ENCODE measurements at places on chromosomes 13 and 19.

- DNase-seq, result peak; percentile 50
Observed at GRCh38 chr19:10510301-10510802, 6.9 kb downstream of the S1PR5 start.

GRCh38 chr13:41352935-41353840 lies 42.1 kb downstream of the NAA16 start:
- peak; percentile 54 for DNase-seq

- no peak for DNase-seq
Observed at GRCh38 chr13:26017932-26018665, 33.7 kb downstream of the SHISA2 start.

GRCh38 chr19:5445561-5446055 lies 9.6 kb upstream of the ZNRF4 start:
- peak; percentile 26 for DNase-seq

GRCh38 chr13:23674795-23675640 lies 104.8 kb downstream of the TNFRSF19 start:
- DNase-seq, result peak; percentile 97

GRCh38 chr19:45847663-45848062 lies 15.3 kb downstream of the SYMPK start:
- DNase-seq, result no peak

- DNase-seq, result no peak
Observed at GRCh38 chr19:47651132-47651531, 42.2 kb downstream of the BICRA start.

- DNase-seq, result no peak
Observed at GRCh38 chr19:2374808-2375207, 14.7 kb downstream of the TMPRSS9 start.

DNA sequence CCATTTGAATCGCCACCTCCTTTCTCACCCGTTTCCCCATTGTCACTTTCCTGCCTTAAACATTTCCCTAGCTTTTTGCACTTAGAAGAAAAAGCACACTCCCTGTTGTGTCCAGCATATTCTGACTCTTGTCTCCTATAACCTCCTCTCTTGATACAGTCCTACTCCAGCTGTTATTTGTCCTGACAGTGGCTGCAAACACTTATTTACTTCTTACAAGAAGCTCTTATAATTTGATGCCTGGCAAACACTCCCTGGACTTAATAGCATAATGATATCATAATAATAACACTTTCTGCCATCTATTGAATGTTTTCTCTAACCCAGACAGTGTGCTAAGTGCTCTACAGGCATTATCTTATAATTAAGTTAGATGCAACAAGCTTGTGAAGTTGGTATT lies 76.6 kb downstream of the DGKH start:
- DNase-seq, result no peak

- no peak for DNase-seq
Observed at GRCh38 chr19:377801-378581, 31.0 kb downstream of the C2CD4C start.

- DNase-seq, result no peak
Observed at GRCh38 chr13:110290826-110291225, 16.1 kb downstream of the COL4A1 start.

- DNase-seq, result no peak
Observed at GRCh38 chr13:74708629-74709028, 574.4 kb upstream of the KLF12 start.

DNA sequence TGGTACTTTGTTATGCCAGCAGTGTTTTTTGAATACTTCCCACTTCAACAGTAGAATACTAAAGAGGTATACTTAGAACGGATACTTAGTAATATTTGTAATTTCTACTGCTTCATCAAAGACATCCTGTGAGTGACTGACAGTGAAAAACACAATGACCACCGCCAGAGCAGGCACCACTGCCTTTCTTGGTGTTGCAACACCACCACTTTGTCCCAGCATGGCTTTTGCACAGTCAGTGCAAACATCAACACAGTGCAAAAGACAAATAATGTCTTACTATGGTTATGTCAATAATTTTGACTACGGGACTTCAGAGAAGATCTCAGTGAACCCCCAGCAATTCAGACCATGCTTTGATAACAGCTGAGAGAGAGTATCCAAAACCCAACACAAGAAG lies 220.5 kb downstream of the RBM26 start:
- DNase-seq, result no peak

DNA sequence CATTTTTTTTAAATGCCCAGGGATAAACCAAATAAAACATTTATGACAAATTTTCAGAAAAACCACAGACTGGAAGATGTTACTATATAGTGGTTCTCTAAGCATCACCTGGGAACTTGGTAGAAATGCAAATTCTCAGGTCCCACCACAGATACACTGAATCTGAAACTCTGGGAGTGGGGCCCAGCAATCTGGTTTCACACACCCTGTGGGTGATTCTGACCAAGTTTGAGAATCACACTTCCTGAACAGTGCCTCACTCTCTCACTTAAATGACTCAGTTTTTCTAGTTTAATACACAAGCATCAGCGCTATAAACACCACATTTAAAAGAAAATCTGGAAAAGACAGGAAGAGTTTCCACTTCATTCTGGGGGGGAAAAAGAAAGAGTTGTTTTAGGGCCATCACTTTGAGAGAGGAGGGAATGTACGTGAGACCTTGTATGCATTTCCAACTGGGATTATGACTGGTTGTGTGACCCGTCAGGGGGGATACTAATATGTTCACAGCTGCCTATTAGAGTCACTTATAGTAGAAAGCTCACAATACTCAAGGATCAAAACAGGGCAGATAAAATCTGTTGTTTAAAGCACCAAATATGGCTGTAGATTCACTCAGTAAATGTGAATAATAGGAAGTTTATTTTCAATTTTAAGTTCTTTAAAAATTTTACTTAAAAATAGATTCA lies 567.7 kb downstream of the GPC6 start:
- DNase-seq, result no peak

GRCh38 chr19:5917431-5918107 lies 3.5 kb downstream of the CAPS start:
- no peak for DNase-seq

- no peak for DNase-seq
Observed at GRCh38 chr19:8206147-8207087, 2.8 kb upstream of the CERS4 start.

GRCh38 chr13:33537026-33537425 lies 251.5 kb upstream of the STARD13 start:
- DNase-seq, result no peak

DNA sequence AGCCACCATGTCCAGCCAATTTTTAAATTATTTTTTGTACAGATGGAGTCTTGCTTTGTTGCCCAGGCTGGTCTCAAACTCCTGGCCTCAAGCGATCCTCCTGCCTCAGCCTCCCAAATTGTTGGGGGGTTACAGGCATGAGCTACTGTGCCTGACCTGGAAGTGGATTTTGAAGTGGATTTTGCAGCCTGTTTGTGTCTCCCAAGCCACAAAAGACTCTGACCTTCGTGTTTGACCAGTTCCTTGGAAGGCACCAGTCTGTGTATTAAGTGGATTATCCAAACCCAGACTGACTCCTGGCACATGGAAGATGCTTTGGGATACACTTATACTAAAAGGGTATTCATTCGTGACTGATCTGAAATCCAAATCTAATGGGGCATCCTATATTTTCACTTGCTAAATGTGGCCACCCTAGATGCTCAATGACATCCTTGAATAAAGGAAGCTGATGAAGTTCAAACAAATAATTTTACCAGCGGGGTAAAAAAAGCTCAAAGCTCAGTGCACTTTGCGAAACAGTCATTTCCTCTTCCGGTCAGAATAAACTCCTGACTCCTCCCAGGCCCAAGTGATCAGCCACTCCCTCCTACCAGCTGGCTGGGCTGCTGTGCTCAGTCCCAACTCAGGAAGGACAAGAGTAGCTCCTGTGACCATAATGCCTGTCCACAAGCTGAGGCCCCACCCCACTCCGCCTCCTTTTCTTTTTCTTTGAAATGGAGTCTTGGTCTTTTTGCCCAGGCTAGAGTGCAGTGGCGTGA lies 32.6 kb upstream of the GATAD2A start:
- no peak for DNase-seq

GRCh38 chr13:40028446-40028845 lies 373.0 kb downstream of the COG6 start:
- no peak for DNase-seq

- no peak for DNase-seq
Observed at GRCh38 chr19:7915250-7916102, 846 bp downstream of the TGFBR3L start.

DNA sequence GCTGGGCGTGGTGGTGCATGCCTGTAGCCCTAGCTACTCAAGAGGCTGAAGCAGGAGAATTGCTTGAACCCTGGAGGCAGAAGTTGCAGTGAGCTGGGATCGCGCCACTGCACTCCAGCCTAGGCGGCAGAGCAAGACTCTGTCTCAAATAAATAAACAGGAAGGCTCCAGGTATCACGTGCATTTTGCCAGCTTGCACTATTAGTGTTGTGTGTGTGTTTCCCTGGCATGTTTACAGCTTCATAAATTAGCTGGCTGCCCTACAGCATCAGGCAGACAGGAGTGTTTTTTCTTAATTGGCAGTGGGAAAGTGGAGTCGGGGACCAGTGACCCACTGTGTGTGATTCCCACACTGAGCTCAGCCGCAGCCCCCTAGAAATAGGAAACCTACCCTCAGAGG lies 32.6 kb downstream of the SHISA2 start:
- no peak for DNase-seq

DNA sequence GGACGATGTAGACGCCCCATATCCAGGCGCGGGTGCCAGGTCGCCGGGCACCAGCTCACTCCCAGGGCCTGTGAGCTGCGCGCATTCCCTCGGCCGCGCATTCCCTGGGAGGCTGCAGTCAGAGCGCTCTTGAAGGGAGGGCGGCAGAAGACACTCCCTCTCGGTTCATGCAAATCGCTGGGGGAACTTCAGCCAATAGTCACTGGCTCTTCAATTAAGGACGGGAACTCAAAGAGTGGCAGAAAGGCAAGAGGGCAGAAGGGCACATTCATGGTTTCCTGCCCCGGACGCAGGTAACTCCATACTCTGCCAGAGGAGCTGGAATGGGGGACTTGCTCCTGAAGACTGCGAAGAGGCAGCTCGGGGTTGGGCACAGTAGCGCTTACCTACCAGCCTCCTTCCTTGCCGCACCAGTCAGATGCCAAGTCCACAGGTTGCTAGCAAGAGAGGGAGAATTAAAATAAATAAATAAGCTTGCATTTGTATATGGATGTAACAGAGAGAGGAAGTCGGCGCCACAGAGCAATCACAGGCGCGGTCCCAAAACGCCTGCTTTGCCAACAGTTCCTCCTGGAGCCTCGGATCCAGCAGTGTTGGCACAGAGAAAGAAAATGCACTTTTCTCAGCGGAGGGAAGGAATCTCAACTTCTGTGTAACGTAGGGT lies 459 bp downstream of the PCDH20 start:
- peak; percentile 56 for DNase-seq

DNA sequence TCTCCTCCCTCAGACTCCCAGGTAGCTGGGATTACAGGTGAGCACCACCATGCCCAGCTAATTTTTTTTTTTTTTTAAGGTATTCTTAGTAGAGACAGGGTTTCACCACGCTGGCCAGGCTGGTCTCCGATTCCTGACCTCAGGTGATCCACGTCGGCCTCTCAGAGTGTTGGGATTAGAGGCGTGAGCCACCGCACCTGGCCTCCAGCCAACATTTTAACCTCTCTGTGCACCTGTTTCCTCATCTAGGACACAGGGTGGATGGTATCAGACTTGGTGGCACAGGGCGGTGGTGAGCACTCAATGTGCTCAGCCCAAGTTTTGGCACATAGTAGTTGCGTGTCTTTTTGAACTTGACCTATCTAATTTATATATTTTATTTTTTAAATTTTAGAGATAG lies 12.5 kb downstream of the APBA3 start:
- no peak for DNase-seq

- no peak for DNase-seq
Observed at GRCh38 chr13:21949818-21950429, 279.1 kb downstream of the FGF9 start.

- no peak for DNase-seq
Observed at GRCh38 chr19:8242211-8242821, 33.1 kb downstream of the CERS4 start.

Measured in foreskin keratinocyte (primary cell).